ENCODE measurements at places on chromosomes 1 and 21.
A peak's percentile ranks its signal among the peaks of the same experiment; 100 is the strongest.

GRCh38 chr1:211738691-211739301, 63.4 kb upstream of the NEK2 start:
- no peak for DNase-seq

DNA sequence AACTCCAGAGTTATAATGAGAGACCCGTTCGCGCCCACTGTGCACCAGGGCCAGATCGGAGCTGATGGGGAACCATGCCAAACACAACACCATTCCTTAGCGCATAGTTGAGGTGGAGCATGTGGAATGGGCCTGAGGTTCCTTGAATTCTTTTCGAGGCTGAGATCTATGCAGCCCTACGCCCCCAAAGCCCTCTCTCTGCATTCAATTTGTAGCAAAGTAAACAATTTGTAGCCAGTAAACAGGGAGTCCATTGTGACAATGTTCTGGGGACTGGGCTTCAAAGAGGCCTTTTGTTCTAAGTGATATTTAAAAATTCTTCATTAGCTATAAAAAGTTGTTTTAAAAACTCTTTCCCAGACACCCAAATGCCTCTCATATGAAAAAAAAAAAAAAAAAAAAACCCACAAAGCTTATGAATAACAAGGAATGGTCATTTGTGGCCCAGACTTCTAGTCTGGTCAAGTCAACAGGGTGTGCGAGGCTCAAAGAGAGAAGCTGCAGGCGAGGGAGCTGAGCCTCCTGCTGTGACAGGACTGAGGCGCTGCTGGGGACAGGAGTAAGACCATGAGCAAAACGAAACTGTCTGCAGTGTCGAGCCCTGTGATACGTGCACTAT, 30.6 kb upstream of the KCNE2 start:
- no peak for DNase-seq

DNA sequence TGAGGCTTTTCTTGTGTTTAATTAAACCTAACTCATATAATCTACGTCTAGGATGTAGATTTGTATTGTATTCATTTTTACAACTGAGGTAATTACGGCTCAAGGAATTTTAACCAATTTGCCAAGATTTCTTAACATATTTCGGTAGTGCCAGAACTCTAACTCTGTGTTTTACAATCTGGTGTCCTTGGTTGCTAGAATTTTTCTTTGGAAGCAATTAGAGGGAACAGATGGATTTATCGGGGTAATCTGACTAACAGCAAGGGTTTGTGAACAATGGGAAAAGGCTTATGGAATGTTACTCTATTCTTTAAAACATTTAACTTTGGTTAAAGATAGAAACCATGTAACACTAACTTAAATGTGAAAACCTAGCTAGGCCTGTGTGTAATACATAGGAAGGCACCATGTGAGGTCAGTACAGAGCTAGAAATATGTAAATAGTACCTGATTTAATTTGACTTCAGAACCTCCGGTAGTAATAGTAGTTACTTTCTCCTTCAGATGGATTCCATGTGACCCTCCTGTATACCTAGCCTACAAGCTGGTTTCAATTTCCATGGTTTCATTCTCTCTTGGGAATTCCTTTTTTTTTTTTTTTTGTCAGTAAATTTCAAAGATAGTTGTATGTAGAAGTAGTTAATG, 1.2 kb downstream of the MTF2 start:
- DNase-seq = no peak

- DNase-seq = no peak
Measured at GRCh38 chr21:25350056-25350455, 257.2 kb downstream of the MRPL39 start.

DNA sequence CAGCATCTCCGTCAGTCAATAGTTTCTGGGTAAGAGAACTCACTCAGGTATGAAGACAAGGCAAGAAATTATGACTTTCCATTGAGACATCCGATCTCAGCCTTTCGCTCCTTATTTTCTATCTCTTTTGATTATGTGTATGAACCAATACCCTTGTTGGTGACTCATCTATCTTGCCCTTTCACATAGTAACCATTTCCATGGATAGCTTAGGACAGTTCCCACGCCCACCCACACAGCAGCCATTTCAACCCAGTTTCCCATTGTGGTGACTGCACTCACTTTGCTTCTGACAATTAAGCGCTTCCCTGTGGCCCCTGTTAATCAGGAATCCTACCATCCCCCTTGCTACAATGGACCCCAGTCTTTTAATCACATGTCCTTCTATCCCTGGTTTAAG, 210.6 kb upstream of the ADGRL2 start:
- no peak for DNase-seq

GRCh38 chr1:77487631-77488030, 194.8 kb downstream of the ZZZ3 start:
- DNase-seq = no peak

DNA sequence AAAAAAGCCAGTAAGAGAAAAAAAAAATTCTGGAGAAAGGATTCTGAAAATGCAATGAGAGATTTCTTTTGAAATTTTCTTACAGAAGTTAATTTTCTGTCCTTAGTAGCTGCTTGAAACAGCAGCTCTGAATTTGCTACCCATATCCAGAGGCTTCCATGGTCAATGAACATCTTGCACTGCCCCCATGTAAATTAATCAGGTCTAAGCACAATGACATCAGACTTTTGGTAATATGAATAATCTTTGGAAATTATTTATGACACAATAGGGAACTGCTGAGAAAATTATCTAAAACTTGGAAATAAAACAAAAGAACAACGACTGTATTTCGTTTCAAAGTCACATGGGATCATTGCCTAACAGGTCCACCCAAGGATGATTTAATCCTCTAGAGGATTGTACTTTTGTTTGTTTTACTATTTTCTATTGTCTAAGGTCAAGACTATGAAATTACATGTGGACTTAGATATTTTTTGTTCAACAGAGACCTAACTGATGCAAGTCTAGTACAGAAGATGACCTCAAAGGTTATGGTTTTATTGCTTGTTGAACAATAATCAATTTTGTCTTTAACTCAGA, 312.1 kb downstream of the BACH1 start:
- no peak for DNase-seq

DNA sequence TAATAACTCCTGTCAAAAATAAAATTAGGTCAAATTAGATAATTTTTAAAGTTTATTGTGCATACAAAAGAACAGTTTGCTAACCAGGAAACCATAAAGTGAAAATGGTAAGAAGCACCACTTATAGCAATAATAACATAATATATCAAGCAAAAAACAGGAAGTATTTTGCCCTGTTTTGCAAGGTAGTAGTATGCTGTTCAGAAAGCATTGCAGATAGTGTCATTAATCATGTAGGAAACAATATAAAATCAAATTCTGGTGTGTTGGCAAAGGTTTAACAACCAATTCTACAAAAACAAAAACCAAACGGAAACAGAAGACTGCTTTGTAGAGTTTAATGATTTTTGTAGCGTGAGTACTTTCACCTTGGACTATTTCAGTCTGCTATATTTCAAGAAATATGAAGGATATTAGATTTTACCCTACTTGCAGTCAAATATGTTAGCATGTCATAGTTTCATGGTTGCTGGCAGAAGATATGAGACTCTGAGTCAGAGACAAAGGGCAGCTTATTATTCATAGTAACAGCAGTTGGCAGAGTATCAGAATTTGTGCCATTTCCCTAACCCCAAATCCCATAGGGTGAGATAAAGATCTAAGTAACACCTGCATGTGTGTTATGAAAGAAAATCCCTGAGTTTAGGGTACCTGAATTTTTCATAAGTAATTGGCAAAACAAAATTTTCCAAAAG, 729.0 kb upstream of the BRINP3 start:
- no peak for DNase-seq

DNA sequence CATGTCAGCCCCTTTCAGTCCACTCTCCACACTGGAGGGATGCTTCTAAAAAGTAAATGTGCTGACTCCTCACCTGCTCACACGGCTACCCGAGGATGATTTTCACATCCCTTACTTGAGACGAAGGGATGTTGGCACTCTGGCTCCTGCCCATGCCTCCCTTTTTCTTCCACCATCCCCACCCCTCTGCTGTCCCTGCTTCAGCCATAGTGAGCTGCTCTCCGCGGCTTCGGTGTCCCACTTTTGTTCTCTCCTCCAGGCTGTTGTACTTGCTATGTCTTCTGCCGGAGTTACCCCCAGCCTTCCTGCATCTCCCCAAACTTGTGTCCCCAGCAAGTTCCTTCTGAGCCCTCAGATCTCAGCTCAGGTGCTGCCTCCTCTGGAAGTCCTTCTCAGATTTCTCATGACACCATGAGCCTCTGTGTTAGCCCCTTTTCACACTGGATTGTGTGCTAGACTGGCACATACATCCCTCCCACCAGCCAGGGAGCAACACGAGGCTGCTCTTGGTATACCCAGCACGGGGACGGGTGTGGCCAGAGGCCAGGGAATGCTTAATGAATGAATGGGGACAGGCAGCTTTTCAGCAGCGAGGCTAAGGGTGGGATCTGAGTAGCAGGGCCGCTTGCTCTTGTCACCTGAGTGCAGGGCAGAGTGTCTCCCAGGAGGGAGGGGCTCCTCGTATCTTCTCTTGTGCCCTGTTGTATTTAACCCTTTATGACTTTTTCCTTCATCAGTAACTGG, 1.3 kb downstream of the ACOT11 start:
- no peak for DNase-seq

DNA sequence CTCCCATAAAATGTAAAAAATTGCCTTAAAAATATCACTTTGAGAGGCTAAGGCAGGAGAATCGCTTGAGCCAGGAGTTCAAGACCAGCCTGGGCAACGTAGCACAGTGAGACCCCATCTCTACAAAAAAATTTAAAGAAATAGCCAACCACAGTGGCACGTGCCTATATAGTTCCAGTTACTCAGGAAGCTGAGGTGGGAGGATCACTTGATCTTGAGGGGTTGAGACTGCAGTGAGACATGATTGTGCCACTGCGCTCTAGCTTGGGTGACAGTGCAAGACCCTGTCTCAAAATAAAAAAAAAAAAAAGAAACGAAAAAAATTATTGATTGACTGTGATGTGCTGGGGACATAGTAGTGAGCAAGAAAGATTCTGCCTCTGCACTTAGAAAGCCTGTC, 38.4 kb downstream of the PKN2 start:
- DNase-seq = no peak

DNA sequence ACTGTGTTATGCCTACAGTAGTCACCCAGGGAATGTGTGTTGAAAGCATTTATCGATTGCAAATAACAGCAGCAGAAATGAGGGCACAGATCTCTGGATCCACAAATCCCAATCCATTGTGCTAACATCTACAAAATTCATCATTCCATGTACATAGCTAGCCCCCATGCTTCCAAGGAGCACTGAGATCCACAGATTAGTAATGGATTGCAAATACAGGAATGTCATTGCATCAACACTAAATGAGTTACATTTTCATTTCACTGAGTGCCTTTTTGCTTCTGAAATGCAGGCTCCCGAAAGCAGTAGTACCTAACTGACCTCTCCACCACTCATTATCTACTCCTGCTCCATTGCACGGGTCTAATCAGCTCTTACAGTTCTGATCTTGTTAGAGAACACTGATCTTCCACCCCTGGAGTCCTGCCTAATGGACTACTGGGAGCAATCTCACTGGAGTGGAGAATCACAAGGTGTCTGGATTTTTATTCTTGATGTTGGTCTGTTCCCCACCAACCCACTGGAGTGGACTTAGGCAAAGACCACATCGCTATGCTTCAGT, 30.5 kb downstream of the ASTN1 start:
- no peak for DNase-seq

DNA sequence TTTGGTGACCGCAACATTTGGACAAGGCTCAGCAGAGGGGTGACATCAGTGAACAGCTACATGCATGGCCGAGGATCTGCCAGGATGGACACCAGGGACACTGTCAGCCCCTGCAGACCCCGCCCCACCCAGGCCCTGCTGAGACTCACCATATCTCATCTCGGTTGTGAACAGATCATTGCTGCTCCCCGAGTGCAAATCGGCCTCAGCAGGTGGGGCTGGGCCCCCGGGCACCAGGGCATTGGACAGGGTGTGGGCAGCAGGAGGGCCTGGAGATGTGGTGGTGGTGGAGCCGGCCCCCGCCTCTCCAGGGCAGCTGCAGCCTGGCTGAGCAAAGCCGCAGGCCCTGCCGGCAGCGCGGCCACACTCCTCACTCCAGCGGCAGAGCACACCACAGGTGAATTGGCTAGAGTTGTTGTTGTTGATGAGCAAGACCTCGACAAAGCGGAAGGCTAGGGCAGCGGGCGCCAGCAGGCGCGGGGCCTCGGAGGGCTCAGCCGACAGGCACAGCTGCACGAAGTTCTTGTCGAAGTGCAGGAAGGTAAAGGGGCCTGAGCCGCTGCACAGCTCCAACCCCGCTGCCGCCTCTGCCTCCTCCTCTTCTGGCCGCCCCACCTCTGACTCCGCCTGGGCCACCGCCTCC, 8.2 kb downstream of the ADGRB2 start:
- DNase-seq = no peak

DNA sequence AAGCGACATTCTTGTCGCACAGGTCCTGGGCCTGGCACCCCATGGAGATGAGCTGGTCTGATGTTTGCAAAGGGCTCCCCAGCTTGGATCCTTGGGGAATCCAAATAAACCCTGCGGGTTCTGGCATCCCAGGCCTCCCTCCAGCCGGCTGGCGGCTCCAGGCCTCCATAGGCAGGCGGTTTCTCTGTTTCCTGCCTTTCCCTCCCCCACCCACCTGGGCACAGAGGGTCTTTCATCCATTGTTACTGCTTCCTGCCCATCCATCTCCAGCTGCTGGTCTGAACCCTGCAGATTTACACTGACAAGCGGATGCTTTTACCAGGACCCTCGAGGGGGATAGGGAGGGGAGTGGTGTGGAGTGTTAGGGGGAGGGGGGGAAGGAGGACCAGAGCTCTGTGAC, 39.1 kb upstream of the ID3 start:
- peak; percentile 83 for DNase-seq

DNA sequence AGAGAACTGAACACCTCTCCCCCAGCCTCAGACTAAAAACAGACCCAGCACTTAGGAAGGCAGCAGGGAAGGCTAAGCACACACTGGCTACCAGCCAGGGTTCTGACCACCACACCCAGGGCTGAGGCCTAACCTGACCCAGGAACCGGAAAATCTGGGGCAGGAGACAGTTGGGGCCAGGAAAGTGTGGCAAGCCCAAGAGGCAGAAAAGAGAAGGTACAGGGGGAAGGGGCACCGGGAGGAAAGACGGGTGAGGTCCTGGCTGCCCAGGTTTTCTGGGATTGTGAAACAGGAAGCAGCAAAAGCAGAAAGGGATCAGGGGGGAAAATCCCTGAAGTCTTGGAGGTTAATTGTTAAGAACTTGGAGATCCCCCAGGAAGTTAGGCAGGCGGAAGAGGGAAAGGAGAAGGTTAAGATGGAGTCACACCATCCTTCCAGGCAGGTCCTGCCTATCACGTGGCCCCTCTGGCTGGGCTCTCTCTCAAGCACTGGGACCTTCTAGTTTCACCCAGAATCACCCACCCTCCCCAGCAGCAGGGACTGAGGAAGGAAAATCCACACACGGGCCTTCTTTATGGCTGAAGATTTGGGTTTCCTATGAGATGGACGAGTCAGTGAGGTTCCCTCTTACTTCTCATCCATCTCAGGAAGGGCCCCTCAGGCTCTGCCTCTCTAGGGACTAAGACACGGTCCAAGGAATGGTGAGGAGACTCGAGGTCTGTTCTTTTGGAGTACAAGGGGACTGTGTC, 2.6 kb downstream of the HDGF start:
- no peak for DNase-seq

DNA sequence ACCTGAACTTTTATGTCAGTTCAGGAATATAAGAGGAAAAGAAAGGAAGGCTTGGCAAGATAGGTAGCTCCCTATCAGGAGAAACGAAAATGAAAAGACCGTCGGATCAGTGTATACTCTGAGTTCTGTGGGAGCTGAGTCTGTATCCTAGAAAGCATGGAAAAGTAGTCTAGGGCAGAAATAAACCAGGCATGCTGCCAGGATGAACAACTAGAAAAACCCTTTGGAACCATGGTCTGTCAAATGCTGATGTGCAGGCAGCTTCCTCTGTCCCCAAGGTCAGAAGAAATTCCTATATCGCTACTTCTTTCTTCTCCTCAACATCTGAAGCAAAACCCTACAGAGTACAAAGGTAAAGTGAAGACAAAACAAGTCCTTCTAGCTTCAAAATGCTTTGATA, 268.8 kb downstream of the ST6GALNAC3 start:
- DNase-seq = no peak

All from ecto neural progenitor cell (in vitro differentiated cells).